Activated CD4-positive, alpha-beta T cell treated with anti-CD3 and anti-CD28 coated beads, Interleukin-2, amount 50 U/mL, for 48 hours (primary cell): ENCODE measurements at places on chromosomes 4 and X.
A peak's percentile ranks its signal among the peaks of the same experiment; 100 is the strongest.

DNA sequence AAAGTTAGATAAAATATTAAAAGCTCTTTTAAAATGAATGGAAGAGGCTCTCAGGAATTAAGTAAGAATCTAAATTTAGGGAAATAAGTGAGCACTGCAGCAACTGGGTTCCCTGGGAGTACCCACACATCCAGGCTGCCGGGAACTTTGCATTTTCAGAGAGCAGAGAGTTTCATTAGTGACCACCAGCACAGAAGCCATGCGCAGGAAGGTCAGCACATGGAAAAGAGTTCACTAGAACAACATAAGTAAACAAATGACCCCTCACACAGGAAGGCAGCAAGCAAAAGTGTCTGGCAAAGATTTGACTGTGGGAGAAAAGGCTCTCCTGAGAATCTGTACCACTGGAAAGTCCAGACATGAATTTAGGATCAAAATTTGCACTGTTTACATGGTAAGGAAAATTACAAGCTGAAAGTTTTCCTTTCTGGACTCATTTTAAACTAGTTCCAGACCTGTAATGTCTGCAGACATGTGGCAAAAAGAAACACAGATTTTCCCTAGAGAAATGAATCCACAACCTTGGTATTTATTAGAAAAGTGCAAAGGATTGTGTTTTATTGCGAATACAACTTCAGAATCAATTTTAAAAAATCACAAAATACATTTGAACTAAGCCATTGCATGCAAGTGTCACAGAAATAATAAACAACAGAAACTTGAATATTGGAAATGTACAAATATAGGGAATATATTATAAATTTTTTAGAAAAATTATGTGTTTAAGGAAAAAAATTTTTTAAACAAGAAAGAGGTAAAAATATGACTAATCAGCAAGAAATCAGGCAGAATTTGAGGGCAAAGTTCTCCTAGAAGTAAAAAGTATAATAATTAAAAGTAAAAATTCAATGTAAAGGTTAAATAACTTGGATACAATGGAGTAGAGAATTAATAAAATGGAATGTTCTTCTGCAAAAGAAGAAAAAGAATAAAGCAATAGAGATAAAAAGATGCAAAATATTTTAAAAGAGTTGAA is 18.4 kb upstream of the MYOZ2 start:
- no peak for DNase-seq

DNA sequence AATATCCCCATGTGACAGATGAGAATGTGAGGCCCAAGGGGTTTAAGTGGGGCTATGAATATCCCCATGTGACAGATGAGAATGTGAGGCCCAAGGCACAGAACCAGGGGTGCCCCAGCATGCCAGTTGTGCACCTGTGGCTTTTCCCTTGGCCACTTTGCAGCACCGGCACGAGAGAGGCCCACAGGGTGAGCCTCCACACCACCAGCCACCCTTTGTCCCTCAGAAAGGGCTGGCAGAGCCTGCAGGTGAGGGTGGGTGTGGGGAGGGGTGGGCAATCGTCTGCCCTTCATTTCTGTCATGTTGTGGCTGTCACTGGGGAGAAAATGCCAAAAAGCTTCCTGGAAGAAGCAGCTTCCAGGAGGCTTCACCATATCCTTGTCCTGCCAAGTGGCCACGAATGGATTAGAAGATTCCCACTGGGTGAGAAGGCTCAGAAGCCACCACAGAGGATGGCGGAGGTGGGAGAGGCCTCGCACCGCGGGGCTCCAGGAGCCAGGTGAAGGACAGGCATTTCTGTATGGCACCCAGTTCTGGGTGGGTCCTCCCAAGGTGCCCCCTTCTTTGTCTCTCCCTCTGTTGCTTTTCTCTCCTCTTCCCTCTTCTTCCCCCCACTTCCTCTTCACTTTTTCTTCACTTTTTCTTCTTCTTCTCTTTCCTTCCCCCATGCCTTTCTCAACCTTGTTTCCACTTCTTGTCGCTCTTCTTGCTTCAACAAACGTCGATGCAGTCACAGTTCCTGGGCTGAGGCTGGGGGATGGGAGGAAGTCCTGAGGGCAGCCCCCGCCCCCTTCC is 469 bp upstream of the GPR78 start:
- no peak for DNase-seq

DNA sequence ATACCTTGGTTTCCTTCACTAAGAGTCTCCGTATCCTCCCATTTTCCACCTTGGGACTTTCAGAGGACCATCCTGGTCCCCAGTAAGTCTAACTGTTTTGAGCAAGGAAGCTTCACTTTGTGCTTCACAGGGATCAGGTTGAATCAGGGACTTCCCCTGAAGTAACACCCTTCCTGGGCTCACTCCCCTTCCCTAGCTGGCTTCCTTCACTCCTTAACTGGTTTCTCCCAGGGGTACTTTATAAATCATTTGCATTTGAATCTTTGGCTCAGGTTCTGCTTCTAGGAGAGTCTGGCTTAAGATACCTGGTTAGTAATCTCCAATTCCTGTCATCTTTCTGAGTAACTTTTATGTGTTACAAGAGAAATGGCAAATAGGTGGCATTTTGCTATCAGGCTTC is 24.5 kb upstream of the GRIA2 start:
- no peak for DNase-seq

GRCh38 chr4:1792832-1793495 is at the start of gene FGFR3:
TSS of gene FGFR3 (plus strand) at chr4:1793293. CDS start at chr4:1793935, 642 bp downstream.
- DNase-seq = peak; percentile 34

DNA sequence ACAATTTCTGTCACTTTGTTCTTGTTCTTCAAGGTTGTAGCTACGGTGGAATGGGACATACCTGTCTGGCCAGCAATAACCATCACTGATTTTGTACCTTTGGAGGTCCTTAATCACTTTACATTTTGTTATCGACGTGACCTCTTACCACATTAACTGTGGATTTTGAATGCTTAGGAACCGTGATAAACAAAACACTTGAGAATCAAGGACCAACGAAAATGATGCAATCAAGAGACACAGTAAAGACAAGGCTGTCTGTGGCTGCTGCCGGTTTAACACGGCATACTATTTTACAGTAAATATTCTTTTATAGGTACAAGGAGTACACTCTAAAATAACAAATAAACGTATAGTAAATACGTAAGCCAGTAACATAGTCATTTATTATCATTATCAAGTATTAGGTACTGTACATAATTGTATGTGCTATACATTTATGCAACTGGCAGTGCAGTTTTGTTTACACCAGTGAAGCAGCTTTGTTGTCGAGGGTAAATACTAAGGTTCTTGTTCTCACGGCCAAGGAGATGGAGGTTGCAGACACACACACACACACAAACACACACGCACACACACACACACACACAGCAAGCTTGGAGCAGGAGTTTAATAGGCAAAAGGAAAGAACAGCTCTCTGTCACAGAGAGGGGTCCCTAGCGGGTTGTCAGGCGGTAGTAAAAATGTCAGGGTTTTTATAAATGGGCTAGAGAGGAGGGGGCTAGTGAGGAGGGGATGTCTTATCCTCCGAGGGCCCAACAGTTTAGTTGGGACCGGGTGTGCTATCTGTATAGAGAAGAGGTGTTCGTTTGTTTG is 194.7 kb upstream of the CXorf51B start:
- no peak for DNase-seq

DNA sequence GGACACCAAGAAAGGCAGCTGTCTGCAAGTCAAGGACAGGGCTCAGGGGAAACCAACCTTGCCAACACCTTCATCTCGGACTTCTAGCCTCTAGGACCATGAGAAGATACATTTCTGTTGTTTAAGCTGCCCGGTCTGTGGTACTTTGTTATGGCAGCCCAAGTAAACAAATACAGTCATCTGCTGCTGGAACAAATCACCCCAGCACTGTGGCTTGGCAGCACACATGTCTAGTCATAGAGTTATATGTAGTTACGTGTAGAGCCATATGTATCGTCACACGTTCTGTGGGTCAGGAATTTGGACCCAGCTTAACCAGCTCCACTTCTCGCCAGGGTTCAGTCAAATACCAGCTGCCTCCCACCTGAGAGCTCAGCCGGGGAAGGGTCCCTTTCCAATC is 2.5 kb downstream of the HTT-AS start:
- DNase-seq = no peak

- no peak for DNase-seq
These were observed 149.4 kb downstream of the PDGFRA start for GRCh38 chr4:54378461-54378860.

DNA sequence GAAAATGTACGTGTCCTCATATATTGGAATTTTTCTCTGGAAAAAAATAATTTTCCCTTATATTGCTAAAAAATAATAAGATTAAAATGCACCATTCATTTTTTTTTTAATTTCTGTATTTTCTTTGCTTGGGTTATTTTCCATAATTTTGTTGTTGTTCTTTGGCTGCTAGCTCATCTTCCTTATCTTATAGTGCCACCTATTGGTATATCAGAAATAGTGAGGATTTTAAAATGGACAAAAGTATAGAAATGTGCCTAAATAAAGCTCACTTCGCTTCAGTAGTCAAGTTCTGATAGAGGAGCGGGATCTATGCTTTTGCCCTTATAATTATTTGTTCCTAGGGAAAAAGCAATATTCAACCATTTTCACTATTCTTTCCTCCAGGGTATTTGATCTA is 134.8 kb downstream of the NAP1L3 start:
- DNase-seq = no peak

DNA sequence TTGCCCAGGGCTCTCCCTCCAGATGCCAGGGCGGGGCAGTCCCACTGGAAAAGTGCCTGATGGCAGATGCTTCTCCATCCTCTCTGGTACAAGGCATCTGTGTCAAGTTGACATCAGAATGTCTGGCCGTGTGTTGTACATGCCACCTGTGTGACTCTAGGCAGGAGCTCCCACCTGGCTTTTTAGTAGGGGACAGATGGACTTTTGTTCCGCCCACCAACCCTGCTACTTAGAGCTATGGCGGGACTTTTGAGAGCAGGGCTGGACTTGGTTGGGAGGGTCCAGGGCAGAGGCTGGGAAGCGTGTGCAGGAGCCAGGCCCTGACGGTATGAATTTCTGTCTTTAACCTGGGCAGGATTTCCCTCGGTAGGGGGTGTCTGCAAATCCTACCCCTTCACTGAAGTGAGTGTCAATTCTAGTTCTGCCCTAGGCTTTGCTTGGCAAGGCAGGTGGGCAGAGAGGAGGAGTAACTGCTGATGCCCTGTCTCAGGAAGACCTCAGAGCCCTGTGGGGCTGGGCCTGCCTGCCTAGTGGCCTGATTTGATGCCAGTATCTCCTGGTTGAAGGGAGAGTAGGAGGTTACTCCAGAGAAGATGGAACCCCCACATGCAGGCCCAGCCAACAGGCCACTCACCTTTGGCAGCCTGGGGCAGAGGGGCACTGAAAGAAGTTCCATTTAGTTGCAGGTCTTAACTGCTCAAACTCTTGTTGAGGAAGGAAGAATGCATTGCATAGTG is 99.1 kb downstream of the PJA1 start:
- DNase-seq = no peak

DNA sequence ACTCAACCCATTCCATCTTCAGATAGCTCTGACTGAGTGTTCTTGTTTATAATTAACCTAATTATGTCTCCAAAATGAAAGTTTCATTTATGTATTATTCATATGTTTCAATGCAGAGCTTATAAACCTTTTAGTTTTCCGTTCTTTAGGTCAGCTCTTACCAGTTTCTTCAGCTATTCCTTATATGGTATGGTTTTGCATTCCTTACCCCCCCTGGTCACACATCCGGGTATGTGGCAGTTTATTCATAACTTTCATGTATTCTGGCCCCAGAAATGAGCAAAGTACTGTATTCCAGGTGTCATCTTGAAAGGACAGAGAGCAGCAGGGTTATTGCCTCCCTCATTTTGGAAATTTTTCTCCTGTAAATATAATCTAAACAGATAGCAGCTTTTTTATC is 16.8 kb upstream of the IGSF1 start:
- no peak for DNase-seq

DNA sequence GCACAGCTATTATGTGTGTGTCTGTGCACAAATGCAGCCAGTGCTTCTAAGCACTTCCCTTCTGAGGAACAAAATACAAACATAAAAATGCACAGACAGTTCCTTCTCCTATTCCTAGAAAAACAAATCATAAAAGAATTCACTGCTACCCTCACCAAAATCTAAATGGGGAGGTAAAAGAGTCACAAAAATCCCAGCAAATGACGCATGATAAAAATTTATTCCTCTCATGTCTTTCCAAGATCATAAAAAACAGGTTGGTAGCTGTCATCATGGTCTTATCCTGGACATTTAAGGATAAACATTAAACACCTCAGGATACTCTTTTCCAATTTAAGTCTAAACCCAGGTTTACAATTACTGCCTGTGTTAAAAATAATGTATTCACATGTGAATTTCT is 124.9 kb downstream of the ADAMTS3 start:
- DNase-seq = no peak

DNA sequence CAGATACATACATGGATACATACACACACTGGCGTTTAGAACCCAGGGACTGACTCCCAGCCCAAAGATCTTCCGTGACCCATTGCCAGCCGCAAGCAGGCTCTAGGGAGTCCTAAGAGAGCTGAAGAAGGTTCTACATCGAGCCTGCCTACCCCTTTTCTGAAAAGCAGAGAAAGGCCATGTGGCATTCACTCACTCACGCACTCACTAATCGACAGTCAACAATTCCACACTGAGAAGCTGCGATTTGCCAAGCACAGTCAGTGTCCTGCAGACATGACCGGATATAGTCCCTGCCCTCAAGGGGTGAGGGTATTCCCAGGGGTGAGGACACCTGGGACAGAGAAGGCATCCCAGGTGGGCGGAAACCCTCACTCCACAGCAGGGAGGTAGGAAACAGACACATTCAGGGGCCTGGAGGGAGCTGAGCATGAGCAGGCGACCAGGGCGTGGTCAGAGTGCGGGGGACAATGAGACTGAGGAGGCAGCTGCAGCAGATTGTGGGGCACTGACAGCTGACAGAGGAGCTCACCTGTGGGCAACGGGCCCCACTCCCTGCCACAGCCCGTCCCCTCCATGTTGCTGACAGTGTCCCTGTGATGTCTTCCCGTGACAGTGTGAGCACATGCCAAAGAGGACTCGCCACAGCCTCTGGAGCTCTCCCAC is 13.2 kb upstream of the MAN2B2 start:
- no peak for DNase-seq

- DNase-seq = no peak
These were observed 21.0 kb upstream of the EFNB1 start for GRCh38 chrX:68807818-68808217.

DNA sequence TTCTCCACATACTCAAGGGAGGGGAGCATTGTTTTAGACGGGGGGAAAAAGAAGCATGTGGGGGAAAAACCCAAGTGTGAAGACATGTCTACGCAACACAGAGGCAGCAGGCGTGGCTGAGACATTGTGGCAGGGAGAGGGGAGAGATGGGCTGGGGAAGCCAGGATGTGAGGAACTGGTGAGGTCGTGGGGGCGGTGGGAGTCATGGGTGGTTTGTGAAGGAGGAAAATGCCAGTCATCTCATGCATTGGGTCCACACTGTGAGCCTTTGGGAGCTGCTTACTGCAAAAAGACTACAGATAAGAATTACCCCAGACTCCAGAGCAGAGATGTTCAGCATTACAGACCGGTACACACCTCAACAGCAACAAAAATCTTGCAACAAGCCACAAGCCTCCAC is 2.1 kb downstream of the JAKMIP1 start:
- DNase-seq = peak; percentile 68

- no peak for DNase-seq
These were observed 113.0 kb downstream of the EGF start for GRCh38 chr4:110025718-110026117.
